ENCODE measurements at places on chromosomes 3 and 15. TPM values are rescaled to one million over a fixed set of nuclear protein-coding genes. Genes with fewer than 3 reads are reported as not detected.
A peak's percentile ranks its signal among the peaks of the same experiment; 100 is the strongest.

Gene SEMA3B
- 29.5 TPM for total RNA-seq

Gene WDR72
- total RNA-seq, result 2.3 TPM

Gene ZNF80
- not detected for total RNA-seq

Gene SUSD5
- 2.3 TPM for total RNA-seq

DNA sequence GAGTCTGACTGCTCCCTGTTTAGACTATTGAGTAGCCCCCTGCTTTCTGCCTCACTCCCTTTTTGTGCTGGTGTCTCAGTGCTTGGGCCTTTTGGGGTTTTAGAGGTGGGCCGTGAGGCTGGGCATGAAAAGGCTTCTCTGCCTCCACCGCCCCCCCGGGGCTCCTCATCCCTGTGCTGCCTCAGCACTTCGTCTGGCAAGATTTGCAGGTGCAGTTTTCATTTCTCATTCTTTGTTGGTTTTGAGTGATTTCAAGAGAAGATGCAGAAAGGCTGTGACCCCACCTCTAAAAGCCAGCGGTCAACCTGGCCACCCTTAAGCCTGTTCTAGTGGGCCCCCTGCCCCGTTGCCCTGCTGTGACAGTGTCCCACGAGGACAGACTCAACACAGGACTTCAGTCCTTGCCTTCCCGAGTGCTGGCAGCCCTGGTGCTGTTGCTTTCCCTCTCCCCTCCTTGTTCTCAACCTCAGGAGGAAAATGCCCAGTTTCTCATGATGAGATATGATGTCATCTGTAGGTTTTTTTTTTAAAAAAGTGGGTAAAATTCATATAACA is 38.0 kb downstream of the APBA2 start:
- DNase-seq, result no peak

DNA sequence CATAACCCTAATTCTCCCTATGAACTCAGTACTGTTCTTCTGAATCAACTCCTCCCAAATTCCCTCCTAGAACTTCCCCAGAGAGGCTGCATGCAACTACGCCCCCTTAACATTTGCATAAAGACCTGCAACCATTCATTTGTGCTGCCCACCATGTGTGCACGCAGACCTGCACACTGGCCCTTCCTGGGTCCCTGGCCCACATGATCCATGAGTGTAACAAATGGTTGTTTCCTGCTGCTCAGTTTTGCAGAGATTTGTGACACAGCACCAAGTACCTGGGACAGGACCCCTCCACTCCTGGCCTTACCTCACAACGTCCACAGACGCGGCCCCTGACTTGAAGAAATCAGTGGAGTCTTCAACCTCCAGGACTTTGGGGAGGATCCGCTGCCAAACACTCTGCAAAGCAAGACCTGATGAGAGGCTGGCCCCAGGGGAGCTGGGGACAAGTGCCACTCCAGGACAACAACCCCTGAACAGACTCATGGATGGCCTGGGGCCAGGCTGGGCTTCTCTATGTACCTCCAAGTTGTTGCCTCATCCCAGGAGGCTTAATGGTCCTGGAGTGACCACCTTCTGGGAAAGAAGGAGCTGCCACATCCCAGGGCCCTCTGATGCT is 33.8 kb downstream of the ALDH1L1 start:
- DNase-seq, result no peak

DNA sequence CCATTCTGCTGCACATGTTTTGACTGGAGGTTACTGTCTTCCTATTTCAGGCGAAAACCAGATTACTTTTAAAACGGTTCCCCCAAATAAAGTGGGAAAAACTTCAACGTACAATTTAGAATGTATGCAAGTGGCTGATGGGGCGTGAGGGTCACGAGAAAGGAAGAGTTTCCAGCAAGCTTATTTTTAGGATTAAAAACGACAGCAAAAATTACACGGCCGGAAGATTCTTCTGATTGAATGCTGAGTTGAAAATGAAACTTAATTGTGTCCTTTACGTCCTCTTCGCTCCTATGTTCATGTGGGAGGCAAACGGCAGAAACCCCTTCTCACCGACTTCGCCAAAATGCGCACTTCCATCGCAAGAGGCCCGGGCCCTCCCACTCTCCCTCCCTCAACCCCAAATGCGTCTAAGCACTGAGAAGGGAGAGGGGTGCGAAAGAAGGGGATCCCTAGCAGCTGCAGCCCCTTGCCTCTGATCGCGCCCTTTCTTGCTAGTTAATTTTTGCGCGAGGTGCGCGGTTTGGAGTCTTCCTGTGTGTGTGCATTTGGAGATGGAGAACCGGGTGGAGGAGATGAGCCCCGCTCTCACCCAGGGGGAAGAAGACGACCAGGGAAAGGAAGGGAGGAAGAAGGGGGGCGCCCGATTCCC is 656 bp downstream of the CD47 start:
- no peak for DNase-seq

DNA sequence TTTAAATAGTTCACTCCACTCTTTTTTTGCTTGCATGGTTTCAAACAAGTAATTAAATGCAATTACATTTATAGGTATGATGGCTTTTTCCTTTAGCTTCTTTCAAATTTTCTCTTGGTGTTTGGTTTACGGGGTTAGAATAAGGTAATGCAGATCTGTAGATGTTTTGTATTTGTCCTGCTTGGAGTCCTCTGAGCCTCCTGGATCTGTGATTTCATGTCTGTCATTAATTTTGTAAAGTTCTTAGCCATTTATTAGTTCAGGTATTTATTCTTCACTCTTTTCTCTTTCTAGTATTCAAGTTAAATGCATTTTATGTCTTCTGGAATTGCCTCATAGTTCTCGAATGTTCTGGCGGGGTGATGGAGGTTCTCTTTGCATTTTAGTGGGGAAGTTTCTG is 1.4 kb upstream of the MRPS25 start:
- no peak for DNase-seq

DNA sequence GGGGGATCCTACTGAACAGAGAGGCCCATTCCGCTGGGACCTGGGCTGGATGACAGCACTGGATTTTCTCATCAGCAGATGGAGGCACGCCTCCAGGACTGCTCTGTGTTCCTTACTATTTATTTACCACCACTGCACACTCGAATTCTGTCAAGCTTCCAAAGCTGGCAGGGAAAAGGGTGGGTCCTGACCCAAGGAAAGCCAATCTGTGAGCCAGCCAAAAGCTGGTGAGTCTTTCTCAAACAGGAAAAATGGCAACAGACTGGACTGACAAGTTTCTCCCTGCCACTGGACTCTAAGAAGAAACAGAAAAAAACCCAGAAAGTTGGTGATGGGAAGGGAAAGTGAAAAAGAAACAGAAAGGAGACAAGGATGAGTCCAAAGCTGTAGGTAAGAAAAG is 37.8 kb downstream of the CD47 start:
- no peak for DNase-seq

DNA sequence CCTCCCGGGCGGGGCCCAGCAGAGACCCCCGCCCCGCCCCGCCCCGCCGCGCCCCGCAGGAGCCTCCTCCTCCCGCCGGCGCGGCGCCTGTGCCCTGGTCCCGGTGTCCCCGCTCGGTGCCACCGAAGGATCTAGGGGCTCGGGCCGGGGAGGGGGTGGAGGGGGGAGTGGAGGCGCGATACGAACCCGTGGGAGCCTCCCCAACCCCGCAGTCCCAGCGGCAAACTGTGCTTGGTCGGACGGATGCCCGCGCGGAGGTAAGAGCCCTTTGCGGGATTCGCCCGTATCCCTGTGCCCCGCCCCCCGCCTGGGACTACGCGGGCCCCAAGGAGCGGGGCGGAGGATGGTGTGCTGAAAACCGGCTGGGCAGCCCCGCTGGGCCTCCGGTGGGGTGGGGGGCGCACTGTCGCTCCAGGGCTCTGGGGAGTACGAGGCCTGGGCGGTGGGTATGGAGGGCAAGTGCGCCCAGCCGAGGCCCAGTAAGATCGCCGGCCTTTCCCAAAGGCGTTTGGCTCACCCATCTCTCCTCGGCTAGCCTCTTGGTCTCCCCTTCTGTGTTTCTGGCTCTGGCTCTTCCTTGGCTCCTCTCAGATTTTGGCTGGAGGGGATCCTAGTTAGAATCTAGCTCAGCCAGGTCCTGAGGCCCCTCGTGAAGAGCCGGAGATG is 65.6 kb upstream of the POLG start:
- DNase-seq, result no peak

- DNase-seq, result peak; percentile 10
Observed at GRCh38 chr3:59607656-59608055, 557.8 kb upstream of the CFAP20DC start.

DNA sequence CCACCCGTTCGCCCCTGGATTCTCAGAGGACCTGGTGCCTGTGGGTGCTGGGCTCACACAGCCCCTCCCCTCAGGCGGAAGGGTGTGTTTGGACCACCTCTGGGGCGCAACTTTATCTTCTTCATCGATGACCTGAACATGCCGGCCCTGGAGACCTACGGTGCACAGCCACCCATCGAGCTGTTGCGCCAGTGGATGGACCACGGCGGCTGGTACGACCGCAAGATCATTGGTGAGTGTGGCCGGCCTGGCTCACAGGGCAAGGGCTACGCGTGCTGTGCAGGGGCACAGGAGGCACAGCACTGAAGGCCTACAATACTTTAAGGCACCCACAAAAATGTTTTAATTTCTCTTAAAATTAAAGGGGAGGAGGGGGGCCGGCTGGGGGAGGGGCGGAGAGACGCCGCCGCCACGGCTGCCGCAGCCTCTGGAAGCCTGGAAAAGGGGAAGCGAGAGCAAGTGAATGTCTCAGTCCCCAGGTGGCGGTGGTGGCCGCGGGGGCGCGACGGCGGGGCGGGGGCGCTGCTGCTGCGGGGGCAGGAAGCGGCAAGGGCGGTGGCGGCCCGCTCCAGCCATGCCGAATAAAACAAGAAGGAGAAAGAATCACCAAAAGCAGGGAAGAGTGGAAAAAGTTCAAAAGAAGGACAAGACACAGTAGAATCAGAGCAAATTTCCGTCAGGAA is 56.8 kb downstream of the DNAH1 start:
- DNase-seq, result no peak

DNA sequence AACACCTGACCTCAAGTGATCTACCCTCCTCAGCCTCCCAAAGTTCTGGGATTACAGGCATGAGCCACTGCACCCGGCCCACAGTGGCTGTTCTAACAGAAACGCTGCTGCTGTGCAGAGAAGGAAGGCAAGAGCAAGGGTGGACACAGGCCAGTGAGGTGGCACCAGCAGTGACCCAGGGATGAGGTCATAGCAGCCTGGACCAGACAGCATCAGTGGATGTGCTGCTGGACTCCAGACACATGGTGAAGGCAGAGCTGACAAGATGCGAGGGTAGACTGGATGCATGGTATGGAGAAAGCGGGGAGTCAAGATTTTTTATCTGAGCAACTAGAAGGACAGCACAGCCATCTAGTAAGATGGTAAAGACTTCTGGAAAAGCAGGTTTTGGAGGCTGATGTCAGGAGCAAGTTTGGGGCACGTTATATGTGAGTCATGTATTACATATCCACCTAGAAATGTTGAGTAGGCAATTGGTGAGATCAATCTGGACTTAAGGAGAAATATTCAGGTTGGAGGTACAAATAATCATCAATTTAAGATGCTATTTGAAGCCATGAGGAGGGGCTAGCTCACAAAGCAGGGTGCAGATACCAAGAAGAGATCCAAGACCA is 22.1 kb upstream of the TJP1 start:
- DNase-seq, result no peak

- no peak for DNase-seq
Observed at GRCh38 chr3:42664438-42664803, 10.9 kb downstream of the ZBTB47 start.

- DNase-seq, result no peak
Observed at GRCh38 chr3:102224171-102224570, 210.6 kb upstream of the ZPLD1 start.

All from epithelial cell of proximal tubule (primary cell).